Activated T-helper 1 cell treated with anti-CD3 and anti-CD28 coated beads, Interleukin-2, amount 50 U/mL, for 16 hours (primary cell): ENCODE measurements at places on chromosomes 12 and 14.
A peak's percentile ranks its signal among the peaks of the same experiment; 100 is the strongest.

GRCh38 chr12:100372853-100373640 is 16.2 kb downstream of the SLC17A8 start:
- DNase-seq = no peak

- DNase-seq = peak; percentile 18
Observed at GRCh38 chr12:89351489-89352241, 636 bp downstream of the DUSP6 start.

- no peak for DNase-seq
Observed at GRCh38 chr14:102272392-102272791, 32.6 kb downstream of the MOK start.

GRCh38 chr14:94773061-94773648 is 3.2 kb upstream of the GSC start:
- no peak for DNase-seq

DNA sequence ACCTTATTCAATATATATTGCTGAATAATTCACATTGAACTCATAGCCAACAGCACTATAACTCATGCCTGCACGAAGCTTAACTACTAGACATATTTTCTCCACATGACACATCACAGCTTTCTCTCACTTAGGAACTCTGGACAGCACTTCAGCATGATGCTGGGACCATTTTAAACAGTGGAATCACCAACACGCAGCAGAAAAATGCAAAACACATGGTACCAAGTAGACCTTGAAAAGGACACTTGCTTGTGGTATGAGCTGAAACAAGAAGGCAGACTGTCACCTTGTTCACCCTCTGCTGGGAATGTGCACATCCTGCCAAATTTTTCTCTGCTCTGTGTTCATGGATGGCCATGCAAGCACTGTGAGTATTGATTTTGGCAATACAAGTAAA is 34.8 kb upstream of the CD9 start:
- DNase-seq = no peak

DNA sequence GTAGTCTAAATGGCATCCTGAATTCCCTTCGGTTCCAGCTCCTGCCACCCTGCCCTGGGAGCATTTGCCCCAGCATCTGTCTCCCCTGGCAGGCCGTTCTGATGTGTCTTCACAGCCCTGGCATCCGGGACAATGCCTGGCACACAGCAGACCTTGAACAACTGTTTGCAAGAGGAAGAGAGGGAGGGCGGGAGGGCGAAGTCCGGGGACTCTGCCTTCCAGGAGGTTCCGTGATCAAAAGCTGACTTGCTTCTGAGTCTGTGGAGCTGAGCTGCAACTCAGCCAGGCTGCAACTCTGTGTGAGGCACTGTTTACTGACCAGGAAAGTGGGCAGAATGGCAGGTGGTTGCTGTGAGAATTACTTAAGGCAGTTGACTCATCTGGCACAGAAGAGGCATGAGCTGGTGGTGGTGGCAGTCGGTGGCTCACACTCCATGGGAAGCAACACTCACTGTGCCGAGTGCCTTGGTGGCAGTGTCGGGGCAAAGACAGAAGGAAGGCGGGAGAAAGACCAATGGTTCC is 61.1 kb upstream of the DLK1 start:
- DNase-seq = no peak

GRCh38 chr14:20997115-20997514 is 2.0 kb upstream of the SLC39A2 start:
- no peak for DNase-seq

DNA sequence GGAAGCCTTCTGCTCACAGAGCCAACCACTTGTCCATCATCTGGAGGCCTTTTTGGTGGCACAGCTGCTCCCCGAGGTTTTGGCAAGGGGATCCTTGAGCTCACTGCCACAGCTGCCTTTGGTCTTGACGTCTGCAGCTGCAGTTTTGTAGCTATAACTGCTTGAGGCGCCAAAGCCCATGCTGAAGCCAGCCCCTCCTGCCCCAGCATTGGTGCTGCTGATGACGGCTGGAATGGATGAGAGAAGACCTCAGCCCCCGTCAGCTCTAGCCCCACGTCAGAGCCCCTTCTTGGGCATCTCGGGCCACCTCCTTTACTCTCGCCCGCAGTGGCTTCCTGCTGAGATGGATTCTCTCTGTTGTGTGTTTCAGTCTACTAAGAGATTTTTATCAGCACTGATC is 12.3 kb upstream of the KRT74 start:
- DNase-seq = peak; percentile 8

- no peak for DNase-seq
Observed at GRCh38 chr12:12272869-12273268, 6.0 kb upstream of the LRP6 start.

- DNase-seq = no peak
Observed at GRCh38 chr12:120101182-120101581, 15.4 kb downstream of the RAB35 start.

DNA sequence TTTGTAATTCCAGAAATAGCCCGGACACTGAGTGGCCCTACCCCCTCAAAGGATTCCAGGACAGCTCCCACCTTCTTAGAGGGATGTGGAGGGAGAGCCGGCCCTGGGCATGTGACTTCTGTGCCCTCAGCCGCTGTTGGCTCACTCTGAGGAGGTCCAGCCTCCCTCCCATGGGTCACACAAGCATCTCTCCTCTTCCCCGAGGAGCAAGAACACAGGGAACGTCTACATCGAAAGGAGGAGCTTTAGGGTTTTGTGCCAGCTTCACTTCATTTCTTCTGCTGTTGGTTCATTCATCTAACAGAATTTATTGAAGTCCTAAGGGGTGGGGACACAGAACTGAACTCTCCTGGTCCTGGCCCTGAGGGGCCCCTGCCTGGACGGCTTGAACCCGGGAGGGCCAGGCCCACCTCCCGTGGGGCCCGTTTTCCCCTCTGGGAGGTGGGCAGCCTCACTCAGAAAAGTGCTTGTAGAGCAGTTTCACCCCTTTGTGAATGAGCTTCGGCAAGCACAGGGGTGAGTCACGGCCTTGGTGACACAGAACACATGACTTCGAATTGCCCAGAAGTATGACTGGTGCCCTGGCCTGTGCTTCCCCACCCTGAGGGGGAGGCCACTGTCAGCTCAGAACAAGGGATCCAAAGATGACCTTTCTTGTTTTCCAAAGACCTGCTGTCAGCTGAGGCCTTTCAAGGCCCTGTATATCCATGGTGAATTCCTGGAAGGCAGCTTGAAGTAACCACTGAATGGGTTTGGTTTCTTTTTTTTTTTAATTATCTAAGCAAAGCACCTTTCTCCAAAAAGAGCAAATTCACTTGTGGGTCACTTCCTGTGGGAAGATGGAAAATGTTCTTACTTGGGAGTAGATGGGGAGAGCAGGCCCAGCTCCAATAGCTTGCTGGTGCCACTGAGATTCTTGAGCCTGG is 39.2 kb downstream of the NFKBIA start:
- peak; percentile 60 for DNase-seq

DNA sequence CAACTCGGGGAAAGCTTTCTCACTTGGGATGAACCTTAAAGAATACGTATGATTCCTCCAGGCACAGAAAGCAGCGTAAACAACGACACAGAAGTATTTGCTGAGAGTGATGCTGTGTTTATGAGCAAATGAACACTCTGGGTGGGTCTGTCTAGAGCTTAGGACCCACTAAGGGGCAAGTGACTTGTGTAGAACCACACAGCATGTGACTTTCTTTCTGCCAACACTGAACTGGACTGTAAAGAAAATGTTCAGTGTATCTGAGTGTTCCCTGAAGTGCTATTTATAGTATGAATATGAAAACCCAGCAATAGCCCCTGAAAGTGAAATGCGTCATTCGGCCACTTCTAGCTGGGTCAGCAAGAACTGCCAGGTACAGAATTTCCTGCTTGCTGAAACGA is 78.5 kb downstream of the ST8SIA1 start:
- DNase-seq = no peak

GRCh38 chr12:2844786-2845185 is 10.0 kb upstream of the NRIP2 start:
- no peak for DNase-seq

GRCh38 chr12:737122-737739 is 15.1 kb upstream of the WNK1 start:
- no peak for DNase-seq

- no peak for DNase-seq
Observed at GRCh38 chr12:83074358-83074894, 387.7 kb downstream of the TMTC2 start.

DNA sequence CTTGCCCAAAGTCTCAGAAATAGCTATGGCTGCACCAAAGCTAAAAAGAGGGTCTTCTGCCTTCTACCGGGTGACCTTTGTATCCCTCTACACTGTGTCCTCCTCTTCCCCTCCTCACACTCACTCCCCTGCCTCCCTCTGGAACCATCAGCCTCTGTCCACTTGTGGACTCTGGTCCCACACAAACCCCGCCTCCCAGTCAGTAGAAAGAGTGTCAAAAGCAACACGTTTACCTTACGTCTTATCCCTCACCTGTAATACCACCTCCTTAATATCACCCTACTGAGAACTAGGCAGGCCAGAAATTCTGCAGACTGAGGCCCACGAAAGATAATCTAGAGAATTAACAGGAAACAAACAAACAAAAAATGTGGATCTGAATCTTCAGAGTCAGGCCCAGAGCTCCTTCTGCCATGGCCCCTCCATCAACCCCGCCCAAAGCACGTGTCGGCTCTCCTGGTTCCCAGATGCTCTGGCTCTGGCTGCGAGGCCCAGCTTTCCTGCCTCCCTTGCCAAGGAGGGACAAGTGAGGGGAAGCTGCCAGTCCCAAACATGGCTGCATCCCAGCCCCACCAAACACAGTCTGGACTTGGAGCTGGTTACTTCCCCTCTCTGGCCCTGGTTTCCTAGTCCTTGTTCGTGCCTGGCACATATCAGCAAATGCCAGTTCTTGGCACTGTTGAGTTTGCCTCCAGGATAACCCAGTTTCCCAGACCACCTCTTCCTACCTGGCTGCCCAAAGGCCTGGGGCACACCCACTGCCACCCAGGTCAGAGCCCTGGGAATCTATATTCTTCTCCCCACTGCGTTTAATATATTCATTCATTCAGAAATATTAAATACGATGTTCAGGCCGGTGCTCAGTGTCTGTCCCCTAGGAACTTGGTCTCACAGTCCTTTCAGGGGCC is 2.7 kb downstream of the ACTN1 start:
- DNase-seq = no peak

GRCh38 chr12:46468160-46468559 is 95.6 kb upstream of the SLC38A2 start:
- no peak for DNase-seq

DNA sequence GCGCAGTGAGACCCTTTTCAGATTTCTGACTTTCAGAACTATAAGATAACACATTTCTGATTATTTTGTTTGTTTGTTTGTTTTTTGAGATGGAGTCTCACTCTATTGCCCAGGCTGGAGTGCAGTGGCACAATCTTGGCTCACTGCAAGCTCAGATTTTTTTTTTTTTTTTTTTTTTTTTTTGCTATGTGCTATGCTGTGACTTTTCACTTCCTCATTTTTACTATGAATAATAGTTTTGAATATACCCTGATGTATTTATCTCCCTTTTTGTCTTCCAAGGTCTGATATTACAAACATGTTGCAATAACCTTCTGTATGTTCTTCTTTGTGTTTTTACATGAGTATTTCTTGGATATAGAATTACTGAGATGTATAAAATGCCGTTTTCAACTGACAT is 658.7 kb upstream of the SEL1L start:
- no peak for DNase-seq

DNA sequence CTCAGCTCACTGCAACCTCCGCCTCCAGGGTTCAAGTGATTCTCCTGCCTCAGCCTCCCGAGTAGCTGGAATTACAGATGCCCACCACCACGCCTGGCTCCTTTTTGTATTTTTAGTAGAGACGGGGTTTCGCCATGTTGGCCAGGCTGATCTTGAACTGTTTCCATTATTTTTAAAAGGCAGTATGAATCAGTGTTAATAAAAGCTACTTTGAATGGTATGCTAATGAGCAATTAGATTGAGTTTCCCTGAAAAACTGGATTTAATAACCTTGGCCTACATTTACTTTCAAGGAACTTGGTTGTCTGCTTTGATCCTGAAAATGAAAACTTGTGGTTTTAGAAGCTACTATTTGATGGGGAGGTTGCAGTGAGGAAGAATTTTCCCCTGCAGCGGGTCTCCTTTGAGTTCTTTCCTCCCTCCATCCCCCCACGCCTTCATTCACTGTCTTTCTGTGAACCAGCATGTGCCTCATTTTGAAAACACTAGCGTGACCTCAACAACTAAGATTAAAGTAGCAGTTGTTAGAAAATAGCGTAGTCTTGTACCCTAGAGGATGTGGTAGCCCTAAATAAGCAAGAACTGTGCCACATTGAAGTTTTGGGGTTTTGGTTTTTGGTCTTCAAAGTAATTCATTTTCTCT is 17.8 kb upstream of the RPS6KA5 start:
- DNase-seq = peak; percentile 16

DNA sequence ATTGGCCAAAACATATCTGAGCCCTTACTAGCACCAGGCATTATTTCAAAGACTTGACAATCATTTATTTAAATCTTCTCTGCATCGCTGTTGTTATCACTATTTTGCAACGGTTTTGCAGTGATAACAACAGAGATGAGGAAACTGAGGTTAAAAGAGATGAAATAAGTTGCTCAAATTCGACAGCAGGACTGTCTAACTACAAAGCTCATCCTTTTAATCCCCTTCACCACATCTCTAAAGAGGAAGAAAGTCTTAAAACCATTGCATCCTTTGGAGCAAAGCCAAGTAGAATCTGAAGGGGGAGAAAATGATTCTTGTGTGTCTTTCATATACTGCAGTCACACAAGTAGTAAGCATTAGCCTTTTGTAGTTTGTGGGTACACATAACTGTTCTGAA is 14.8 kb upstream of the ETNK1 start:
- DNase-seq = no peak

- no peak for DNase-seq
Observed at GRCh38 chr12:52082026-52082668, 2.6 kb downstream of the SMIM41 start.

DNA sequence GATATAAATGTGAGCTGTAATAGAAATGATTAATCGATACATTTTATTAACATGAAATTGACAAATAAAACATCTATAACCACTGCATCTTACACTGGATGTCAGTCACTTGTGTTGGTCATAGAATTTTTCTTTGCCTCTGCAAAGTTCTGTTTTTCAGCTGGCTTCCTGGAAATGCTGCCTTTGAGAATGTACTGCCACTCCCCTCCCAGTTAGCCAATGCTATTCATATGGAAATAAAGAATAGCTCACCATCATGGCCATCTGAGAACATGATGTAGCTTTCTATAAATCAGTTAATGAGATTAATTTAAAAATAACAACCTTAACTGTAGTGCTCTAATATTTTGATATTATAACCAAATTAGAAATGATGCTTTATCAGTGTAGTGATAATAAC is 41.1 kb downstream of the SLCO1B1 start:
- DNase-seq = no peak

DNA sequence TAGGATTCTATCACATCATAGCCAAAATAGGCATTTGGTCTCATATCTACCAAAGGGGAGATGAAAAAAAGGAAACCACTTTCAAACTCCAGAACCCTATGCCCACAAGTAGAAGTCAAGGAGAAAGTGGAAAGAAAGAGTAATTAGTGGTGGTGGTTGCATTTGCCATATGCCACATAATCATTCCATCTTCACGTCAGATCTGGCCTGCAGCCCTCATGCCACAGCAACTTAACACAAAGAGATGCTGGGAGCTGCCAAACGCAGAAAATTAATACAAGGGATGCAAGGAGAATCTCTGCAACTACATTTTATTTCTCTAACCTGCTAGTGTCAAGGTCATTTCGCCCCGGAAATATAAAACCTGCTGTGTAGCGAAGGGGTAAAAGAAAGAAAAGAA is 148.6 kb upstream of the FOXN3 start:
- DNase-seq = no peak

GRCh38 chr12:124551268-124552144 is 15.9 kb downstream of the NCOR2 start:
- DNase-seq = no peak

- DNase-seq = no peak
Observed at GRCh38 chr12:72432037-72432604, 160.0 kb downstream of the TRHDE start.
